ENCODE measurements at places on chromosomes 3 and 15.

- no peak for DNase-seq
Observed at GRCh38 chr3:196009456-196009855, 72.4 kb downstream of the TFRC start.

DNA sequence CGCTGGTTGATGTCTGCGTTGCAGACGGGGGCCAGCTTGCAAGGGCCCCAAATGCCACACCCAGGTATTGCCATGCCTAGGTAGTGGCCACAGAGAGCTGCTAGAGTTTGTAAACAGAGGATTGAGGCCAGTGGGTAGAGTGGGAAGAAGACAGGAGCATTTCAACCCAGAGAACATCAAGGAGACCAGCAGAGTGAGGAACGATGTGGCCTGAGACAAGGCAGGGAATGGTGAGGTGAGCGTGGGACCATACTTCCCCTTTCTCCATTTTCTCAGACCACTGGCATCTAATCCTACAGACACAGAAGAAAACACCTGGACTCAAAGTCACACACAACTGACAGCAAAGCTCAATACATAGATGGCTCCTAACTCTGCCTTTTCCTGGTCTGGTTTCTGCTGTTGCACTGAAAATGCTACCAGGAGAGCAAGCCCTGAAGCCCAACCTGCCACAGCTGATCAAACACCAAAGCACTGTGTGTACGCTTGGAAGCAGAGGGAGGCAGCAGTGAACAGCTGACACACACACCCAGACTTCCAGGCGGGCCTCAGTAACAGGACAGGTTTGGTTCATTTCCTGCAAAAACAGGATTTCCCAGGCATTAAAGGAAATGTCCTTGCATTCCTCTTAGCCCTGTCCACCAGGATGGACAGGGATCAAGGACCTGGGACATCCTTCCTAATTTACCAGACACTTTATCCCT, 1.6 kb downstream of the FAM174B start:
- no peak for DNase-seq

DNA sequence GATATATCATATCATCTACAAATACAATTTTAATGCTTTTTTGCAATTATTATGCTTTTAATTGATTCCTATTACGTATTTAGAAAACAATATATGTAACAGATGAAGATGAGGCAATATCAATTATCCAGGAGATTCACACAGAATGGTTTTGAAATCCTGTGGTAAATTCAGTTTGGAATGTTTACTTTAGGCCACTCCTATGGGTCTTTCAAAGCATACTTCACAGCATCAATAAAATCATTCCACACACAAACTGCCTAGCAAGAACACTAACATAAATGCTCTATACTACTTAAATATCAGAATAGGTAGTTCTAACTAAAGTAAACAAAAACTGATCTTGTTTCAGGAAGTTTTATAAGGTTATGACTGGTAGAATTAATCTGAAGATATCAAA, 90.5 kb downstream of the FAM227B start:
- no peak for DNase-seq

DNA sequence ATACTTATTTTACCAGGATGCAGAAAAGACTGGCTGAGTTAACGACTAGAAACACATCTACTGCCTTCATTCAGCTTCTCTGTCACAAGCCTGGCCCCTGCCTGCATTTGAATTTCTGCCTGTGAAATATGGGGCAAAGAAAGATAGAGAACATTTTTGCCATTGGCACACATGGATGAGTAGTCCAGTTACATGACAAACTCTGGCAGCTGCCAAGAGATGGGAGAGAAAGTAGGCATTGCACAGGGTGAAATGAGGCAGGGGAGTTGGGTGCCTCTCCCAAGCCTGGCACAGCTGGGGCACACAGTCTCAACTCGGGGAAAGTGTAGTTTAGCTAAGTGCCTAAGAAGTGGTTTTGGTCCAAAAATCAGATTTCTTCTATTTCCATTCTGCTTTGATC, 24.0 kb downstream of the ANXA2 start:
- DNase-seq = no peak

- DNase-seq = no peak
Observed at GRCh38 chr15:49870472-49870871, 248.6 kb downstream of the ATP8B4 start.

GRCh38 chr3:37940242-37940908, 50.2 kb upstream of the VILL start:
- no peak for DNase-seq

DNA sequence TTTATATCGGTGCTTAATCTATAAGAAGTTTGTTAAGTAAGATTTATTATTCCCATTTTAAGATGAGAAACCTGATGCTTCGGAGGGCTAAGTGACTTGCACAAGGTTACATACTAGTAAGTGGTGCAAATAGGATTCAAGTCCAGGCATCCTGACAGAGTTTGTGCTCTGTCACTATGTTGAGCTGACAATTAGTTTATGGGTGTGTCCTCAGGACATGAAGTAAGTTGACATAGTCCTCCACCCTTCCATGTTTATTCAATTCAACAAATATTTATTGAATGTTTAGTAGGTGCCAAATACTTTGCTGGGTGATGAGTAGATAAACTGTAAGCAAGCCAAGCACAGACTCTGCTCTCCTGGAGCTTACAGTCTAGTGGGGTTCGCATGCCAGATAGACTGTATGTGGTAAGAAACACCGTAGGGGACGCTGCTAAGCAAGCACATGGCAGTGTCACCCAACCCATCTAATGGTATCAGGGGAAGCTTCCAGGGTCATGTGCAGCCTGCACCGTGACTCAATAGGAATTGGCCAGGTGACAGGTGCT, 342.7 kb upstream of the SATB1 start:
- no peak for DNase-seq

GRCh38 chr3:57158813-57159738, 6.1 kb downstream of the IL17RD start:
- DNase-seq = no peak

DNA sequence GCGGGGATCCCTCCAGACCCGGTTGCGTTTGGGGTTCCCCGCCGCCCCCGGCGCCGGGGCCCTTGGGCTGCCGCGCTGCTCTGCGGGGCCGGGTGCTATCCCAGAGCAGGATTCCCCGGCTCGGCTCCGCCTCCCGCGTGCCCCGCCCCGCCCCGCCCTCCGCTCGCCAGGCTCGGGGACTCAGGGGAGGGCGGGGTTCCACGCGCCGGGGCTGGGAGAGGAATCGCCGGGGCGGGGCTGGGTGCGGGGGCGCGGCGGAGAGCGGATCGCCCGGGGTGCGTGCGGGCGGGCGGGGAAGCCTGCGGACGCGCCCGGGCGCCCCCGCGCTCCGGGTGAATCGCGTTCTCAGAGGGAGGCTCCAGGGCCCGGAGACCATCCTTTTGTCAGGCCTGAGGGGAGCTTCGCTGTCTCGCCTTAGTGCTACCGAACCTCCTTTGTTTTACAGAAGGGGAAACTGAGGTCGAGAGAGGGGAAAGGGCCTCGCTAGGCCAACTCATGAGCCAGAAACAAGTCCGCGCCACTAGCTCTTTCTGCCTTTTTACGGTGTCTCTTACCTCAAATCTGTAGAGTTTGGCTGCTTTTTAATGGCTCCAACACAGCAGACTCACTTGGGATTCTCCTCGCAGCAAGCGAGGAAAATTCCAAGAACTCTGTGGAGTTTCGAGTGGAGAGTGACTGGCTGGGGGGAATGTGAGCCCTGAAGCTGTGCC, at the start of gene TMEM158:
Gene TMEM158, minus strand, starts transcription at position 82 of the 710 bp plus-strand sequence. CDS start 260 bp downstream, outside the sequence.
- DNase-seq = peak; percentile 82

DNA sequence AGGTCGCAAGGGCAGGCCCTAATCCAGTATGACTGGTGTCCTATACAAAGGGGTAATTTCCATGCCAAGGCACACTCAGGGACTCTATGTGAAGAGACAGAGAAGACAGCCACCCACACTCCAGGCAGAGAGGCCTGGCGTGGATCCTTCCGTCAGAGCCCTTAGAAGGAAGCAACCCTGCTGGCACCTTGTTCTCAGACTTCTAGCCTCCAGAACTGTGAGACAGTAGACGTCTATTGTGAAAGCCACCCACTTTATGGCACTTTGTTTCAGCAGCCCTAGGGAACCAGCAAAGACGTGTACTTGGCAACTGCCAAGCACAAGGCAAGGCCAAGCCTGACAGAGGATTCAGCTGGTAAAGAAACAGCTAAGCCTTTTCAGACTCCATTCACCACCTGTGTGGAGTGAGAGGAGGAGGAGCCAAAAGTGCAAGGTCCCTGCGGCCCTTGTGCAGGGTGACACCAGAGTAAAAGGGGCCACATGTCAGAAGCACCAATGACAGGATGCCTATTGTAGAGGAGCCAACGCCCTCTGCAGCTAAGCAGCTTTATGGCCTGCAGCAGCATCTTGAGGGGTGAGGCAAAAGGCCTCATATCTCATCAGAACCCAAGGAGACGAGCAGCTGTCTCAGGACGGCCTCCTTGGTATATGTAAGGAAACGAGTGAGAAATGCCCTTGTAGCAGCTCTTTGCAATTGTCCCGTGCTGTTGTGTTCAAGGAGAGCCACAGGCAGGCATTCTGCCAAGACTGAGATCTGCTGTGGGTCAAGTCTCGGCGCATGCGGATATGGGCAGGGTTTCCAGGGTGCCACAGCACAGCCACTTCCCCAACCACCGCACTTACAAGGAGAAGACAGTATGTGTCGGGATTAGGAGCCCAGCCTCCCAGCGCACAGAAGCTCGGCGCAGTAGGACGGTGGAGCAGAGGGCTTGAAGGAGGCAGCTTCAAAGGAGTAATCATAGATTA, 121.5 kb upstream of the LIPC start:
- no peak for DNase-seq

GRCh38 chr3:132817646-132818177, 95.5 kb upstream of the NPHP3 start:
- no peak for DNase-seq

DNA sequence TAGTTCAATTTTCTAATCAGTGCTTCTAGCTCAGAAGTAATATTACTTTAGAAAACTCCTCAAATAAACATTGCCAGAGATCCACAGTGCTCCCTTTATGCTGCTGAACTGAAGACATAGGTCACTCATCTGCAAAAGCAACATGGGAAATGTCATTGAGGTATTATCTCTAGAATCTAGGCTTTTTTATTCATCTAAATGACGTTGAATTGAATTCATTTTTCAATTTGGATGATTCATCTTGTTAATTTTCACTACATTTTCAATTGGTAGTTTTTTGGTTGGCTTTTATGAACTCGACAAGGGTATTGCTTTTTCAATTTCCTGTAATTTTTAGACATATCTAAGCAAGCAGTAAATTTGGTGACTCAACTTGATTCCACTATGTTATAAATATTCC, 275.4 kb downstream of the NFKBIZ start:
- DNase-seq = no peak

GRCh38 chr3:165642761-165643420, 194.3 kb downstream of the BCHE start:
- DNase-seq = no peak

Data from activated T-cell treated with anti-CD3 and anti-CD28 coated beads, Interleukin-2, amount 50 U/mL, for 48 hours (primary cell).